Stimulated activated CD4-positive, alpha-beta T cell treated with anti-CD3 and anti-CD28 coated beads, Interleukin-2, amount 100 ng/mL, for 4 hours (primary cell): ENCODE measurements at places on chromosomes 4 and X.

DNA sequence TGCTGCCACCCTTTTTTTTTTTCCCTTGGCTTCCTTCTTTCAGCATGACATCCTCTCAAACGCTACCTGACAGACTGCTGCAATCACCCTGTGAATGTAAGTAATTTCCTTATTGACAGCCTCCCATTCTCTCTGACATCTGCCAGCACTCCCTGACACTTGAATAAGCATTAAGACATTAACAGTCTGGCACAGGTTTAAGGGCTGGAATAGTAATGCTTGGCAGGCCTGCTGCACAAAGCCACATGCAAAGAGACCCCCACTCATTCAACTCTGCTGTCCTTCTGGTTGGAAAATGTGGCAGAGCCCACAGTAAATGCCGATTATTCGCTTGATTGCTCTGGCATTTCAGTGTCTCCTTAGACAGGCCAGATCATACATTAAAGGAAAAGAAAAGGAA is 28.1 kb upstream of the RASGEF1B start:
- no peak for DNase-seq

- DNase-seq = no peak
Measured at GRCh38 chr4:7347981-7348380, 86.7 kb downstream of the PSAPL1 start.

GRCh38 chrX:23662853-23663252 is 4.4 kb upstream of the PRDX4 start:
- DNase-seq = peak; percentile 2

DNA sequence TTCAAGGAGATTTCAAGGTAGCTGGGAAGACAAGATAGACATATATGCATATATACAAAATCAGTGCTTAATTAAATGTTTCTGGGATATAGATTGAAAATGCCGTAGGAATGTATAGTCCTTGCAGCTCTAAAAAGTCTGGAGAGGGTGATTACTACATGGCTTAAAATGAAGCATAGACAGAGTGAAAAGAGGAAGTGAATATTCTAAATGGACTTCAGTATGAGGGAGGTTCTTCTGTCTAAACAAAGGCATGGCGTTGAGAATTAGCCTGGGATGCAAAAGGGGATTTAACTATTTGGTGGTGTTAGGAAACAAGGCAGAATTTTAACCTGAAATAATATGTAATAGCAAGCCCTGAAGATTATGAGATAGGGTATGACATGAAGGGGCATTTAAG is 141.5 kb upstream of the FRMPD4 start:
- no peak for DNase-seq

DNA sequence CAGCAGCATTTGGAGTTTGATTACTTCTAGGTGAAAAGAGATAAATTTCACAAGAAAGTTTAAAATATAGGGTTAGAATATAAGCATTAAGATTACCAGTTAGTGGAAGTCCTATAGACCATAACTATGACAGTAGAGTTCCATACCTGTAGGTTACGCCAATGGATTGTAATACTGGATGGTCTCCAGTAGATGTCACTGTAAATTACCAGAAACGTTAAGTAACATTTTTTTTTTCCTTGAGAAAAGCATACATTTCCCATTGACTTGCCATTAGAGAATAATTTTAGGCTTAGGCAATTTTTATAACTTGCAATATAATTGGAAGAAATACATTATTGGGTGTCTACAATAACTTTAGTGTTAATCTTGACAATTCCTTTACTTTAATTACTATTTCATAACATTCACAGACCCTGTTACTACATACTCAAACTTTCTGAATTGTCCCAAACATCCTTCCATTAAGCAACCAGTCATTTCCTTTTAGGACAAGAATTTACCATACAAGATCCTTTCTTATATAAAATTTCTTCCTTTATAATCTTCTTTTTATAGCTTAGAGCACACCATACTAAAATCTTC is 304.1 kb upstream of the TECRL start:
- no peak for DNase-seq

DNA sequence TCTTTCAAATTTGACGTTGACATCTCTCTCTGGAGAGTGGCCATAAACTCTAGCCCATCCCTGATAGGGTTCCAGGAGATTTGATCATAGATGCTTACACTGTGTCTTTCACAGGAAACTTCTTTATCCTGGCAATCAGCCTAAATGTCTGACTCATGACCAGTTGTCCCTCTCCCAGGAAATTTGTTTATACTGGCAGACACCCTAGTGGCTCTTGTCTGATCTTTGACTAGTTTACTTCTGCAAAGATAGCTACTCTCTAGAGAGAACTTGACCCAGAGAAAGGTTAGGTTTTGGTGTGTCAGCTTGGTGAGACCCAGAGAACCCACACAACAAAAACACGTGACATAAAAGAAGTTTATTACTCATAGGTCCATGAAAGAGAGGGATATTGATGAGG is 509.8 kb downstream of the CENPC start:
- no peak for DNase-seq

DNA sequence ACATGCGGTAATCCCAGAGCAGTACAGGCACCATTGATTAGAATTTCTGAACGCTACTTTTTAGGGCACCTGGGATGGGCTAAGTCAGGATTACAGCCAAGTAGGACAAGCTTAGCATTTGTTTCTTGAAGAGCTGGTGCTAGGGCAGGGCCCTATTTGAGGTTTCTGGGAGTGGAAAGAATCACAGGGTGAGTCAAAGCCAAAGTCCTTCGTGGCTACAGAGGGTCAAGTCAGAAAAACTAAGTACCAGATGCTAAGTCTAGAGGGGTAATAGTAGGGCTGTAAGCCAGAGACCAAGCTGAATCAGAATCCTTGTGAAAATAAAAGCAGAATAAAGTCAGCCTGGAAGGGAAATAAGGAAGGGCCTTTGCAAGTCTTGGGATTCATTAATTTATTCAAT is 448.6 kb downstream of the ZIC3 start:
- no peak for DNase-seq

DNA sequence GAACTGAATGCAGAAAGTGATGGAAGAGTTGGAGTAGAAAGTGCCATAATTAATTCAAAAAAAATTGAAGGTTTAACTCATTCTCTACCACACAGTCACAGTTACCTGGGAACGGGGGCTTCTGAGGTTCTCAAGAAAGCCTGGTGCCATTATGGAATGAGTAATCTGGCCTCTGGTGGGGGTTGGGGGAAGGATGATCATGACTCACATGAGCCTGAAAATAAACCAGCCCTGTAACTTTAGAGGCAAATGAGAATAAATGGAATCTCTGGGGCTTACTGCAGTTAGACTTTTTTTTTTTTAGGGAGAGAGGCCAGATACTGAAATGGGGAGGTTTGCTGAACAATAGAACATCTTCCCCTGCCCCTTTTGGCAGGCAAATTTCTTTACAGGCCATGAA is 55.3 kb downstream of the SOD3 start:
- DNase-seq = no peak

- DNase-seq = no peak
Measured at GRCh38 chr4:17153572-17153971, 255.1 kb upstream of the LDB2 start.

- DNase-seq = no peak
Measured at GRCh38 chrX:73765776-73766430, 202.9 kb downstream of the CHIC1 start.

DNA sequence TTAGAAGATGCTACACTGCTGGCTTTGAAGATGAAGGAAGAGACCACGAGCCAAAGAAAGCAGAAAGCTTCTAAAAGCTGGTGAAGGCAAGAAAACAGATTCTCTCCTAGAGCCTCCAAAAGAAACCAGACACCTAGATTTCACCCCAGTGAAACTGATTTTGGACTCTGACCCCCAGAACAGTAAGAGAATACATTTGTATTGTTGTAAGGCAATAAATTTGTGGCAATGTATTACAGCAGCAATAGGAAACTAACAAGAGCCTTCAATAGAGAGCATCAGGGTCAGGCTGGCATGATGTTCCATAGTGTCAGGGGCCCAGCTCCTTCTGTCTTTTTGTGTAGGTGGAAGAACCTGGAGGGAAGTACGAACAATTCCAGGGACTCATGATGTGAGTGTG is 6.0 kb upstream of the TEC start:
- DNase-seq = no peak

DNA sequence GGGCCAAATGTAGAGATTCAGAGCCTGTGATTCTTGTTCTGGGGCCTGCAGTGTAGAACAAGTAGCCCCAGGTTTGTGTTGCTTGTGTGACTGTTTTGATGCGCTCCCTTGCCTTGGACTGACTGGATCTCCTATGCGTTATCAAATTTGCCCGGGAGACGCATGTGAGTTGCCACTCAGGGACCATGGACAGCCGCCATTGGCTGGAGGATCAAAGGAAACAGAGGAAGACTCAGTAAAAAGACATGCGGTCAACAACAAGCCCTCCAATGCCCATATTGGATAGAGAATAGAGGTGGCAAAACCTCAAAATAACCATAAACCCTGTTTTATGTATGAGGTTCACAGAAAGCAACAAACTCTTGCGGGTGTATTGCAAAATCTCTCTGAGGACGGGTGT is 327.5 kb upstream of the IGFBP7 start:
- no peak for DNase-seq

DNA sequence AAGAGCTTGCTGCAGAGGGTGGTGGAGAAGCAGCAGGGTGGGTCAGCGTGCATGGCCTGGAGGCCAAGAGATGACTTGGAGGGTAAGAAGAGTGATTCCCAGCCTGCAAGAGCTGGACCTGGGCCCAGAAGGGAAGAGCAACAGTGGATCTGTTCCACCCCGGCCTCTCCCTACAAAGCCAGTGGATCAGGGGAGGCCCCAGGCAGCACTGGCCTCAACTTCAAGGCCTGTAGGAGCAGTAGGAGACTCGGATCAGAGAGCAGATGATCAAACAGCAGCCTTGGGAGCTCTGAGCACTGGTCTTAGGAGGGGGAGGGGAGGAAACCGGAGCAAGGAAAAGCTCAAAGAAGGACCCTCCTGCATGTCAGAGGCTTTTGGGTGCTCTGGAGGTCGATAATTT is 7.6 kb downstream of the L1CAM start:
- DNase-seq = no peak

DNA sequence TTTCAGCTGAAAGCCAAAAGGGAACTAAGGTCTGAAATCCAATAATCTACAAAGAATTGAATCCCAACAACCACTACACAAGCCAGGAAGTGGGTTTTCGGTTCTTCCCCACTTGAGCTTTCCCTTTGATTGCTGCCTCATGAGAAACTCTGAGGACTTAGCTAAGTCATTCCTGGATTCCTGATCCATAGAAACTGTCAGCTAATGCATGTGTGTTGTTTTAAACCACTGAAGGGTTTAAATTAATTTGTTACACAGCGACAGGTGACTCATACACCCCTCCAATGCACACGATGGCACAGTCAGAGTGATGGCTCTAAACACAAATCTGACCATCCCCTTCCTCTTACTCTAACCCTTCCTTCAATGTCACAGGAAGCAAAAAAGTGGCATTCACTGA is 282.9 kb downstream of the RAB28 start:
- no peak for DNase-seq

DNA sequence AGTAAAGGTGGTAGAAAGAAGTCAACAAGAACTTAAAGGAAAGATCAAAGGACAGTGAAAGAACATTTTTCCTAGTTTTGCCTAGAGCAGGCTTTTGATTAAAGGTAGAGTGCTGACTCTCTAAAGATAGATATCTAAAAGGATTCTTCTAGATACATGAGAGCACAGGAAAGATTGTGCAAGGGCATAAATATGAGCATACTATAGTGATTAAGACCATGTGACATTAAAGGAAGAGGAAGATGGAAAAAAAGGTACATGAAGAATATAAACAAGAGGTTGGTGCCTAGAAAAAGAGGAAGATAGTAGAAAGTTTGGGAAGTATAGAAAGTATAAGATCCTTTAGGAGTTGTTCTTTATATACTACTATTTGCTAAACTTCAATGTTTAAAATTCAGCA is 26.1 kb upstream of the TET2 start:
- no peak for DNase-seq

DNA sequence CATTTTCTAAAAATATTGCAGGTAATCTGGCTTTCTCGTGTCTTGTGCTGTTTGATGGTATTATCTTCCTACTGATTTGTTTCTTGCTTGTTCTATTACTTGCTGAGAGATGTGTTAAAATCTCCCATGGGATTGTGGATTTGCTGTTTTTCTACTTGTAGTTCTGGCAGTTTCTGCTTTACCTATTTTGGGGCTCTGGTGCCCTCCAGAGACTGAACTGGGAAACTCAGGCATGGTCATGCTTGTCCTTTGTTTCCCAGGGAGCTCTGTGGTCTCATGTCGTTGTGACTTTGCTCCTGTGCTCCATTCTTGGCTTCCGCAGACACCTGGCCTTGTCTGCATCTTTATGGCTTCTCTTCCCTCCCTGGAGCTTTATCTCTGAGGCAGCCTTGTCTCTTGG is 39.5 kb downstream of the NSD2 start:
- DNase-seq = no peak

- DNase-seq = no peak
Measured at GRCh38 chr4:66647926-66648325, 897.4 kb downstream of the CENPC start.

GRCh38 chrX:24335871-24336270 is 22.0 kb upstream of the SUPT20HL2 start:
- no peak for DNase-seq

DNA sequence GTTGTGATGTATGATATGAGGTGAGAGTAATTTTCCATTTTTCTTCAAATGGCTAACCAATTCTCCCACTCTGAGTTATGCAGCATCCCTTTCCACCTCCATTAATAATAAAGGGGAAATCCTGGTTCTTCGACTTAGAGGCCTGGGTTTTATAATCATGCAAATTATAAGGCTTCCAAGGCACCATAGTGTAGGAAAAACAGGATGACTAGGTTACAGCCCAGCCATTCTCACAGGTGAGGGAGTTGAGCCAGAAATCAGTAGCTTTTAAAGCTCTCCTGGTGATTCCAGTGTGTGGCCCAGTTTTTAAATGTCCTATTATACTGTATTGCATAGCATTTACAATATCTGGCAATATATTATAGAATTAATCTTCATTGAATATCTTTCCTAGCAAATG is 203.1 kb downstream of the ARHGEF9 start:
- DNase-seq = no peak
